ENCODE measurements at places on chromosomes 16 and 17.

- no peak for ATAC-seq
Measured at GRCh38 chr17:70658317-70658716, 489.0 kb downstream of the KCNJ2 start.

- no peak for ATAC-seq
Measured at GRCh38 chr16:81739503-81739902, 39.6 kb upstream of the PLCG2 start.

DNA sequence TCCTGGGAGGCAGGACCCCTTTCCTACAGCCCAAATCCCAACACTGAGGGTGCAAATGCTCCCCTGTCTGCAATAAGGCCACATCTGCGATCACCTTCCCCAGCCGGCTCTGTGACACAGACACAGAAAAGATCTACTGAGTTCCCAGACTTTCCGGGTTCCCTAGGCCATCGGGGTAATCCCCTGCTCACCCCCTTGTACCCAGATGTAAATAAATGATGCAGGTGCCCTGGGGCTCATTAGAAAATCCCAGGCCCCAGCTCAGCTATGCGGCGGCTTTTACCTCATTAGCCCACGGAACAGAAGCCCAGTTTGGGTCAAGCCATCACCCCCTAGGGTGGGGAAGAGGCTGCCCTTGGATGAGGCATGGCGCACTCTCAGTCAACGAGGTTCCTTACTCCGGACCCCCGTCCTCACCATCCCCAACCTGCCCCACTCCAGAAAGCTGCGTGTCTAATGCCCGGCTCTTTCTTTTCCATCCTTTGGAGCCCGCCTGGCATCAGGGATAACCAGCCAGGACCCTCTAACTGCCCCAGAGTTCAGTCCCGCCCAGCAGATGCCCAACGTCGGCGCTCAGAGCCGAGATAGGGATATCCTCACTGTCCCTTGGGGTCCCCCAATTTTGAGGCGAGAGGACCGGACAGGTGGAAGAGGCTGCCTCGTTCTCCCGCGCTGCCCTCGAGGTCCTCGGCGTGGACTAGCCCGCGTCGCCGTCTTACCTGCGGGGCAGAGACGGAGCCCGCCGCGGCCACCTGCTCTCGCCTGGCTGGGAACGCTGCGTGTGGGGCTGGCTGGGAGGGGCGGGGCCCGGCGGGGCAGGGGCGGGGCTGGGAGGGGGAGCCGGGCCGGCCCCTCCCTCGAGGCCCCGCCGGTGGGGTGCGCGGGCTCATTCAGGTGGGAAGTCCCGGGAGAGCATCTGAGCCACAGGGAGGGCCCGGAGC is at the start of gene ZNF385C:
Gene ZNF385C (minus strand): TSS at position 783 of the 941 bp plus-strand sequence. CDS start 35,417 bp downstream, outside the sequence.
- ATAC-seq, result no peak

GRCh38 chr17:8708025-8708461 is 36.6 kb downstream of the CCDC42 start:
- ATAC-seq, result no peak

GRCh38 chr16:68972720-68973119 is 129.4 kb downstream of the TANGO6 start:
- peak; percentile 41 for ATAC-seq

GRCh38 chr17:44353672-44354331 is 8.7 kb downstream of the GRN start:
- peak; percentile 39 for ATAC-seq

- no peak for ATAC-seq
Measured at GRCh38 chr17:61720016-61720795, 129.2 kb upstream of the NACA2 start.

DNA sequence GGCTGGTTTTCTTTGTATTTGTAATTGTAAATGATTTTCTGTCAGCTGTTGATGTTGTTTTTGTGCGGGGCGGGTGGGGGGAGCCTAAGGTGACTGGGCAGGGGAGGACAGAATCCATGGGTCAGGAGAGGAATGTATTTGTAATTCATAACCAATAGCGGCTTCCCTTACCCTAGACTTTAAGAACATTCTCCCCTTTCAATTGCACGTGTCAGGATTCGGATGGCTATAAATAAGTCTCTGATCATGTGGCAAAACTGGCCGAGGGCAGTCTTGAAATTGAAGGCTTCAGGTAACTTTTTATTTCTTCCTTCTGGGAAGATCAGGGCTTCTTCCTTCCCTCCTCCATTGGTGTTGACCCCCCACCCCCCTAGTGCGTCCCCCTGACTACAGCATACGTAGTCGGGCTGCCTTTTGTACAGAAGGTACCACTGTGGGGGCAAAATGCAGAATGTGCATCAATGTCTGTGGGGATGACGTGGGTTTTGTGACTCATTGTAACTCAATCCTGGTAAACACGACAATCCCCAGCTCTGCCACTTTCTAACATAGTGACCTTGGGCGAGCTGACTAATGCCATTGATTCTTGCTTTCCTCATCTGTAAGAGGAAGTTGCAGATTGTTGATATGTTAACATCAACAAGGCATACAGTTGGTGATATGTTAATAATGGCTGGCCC is 16.2 kb downstream of the MARCHF10 start:
- peak; percentile 74 for ATAC-seq

- ATAC-seq, result no peak
Measured at GRCh38 chr16:24146518-24146917, 109.6 kb upstream of the CACNG3 start.

GRCh38 chr17:45755050-45755449 is 29.1 kb upstream of the CRHR1 start:
- ATAC-seq, result no peak

- ATAC-seq, result no peak
Measured at GRCh38 chr17:41657176-41657754, 31.4 kb upstream of the EIF1 start.

DNA sequence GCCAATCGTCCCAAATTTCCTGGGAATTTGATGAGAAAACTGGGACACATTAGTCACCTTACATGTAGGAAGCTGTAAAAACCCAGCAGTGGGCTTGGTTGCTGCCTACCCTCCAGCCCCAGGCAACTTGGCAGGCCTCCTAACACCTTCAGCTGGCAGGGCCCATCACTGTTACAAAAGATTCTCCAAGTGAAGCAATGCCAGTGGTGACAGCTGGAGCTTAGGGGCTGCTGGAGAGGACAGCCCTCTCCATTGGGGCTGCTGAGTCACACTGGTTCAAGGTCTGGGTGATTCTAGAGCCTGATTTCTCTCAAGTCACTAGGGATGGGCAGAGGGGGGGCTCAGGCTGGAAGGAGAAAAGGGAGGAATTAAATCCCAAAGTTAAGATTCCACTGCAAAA is 180.6 kb downstream of the COPRS start:
- ATAC-seq, result no peak

GRCh38 chr16:85229869-85230462 is 117.7 kb upstream of the CIBAR2 start:
- ATAC-seq, result peak; percentile 1

GRCh38 chr17:80964544-80964856 is 27.1 kb upstream of the CHMP6 start:
- ATAC-seq, result no peak

- ATAC-seq, result no peak
Measured at GRCh38 chr16:58853854-58854791, 120.0 kb upstream of the GOT2 start.

DNA sequence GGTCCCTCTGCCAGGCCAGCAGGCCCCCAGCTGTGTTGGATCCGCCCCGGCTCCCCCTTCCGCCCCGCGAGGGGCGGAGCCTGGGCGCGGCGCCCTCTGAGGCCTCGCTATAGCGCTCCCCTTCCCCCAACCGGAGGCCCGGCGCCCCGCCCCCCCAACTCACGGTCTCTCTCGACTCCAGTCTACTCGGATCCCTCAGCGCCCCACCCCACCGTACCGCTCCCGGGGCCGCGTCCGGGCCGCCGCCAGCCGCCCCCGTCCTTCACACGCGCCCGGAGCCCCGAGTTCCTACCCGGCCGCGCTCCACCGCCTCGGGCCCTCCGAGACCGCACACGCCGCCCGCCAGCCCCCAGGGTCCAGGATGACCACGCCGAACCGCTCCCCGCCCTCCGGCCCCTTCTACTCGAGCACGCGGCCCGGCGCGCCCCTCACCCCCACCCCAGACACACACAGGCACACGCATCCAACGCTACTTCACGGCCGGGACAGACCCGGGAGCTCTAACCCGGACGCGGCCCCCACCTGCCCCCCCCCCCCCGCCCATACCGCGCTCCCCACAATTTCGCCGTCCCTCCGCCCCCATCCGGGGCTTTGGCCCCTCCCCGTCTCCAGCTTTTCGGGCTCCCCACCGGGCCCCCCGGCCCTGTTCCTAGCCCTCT is 1.4 kb downstream of the PHF23 start:
- ATAC-seq, result no peak

GRCh38 chr16:8935989-8936388 is 27.7 kb downstream of the USP7 start:
- ATAC-seq, result peak; percentile 18

GRCh38 chr17:7176841-7177190 is 2.4 kb downstream of the ASGR1 start:
- peak; percentile 68 for ATAC-seq

GRCh38 chr17:43805117-43805516 is 24.9 kb downstream of the CFAP97D1 start:
- ATAC-seq, result no peak
